T-helper 9 cell (primary cell): ENCODE measurements at places on chromosomes 7 and 10.
A peak's percentile ranks its signal among the peaks of the same experiment; 100 is the strongest.

GRCh38 chr10:29041616-29042015, 247.3 kb upstream of the LYZL1 start:
- DNase-seq = no peak

DNA sequence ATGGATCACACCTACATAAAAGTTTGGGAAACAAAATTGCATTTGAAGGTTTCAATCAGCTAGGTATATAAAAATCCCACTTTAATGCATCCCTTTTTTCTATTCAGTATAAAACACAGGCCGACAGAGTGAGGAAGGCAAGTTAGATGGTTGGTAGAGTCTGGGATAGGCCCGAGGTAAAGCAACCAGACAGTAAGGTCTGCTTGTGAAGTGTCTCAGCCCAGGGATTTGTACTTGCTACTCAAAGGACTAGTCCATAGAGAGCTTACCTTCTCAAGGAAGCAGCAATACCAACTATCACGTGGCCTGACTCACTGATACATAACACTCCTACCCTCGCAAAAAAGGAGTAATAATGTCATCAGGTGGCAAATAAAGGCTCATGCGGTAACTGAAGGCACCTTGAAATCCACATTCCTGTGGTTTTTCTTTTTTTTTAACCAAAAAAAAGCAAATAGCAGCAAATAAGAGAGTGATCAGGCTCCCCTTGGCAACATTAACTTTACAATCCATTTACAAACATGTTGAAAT, 56.2 kb upstream of the ATP6V0A4 start:
- DNase-seq = no peak

DNA sequence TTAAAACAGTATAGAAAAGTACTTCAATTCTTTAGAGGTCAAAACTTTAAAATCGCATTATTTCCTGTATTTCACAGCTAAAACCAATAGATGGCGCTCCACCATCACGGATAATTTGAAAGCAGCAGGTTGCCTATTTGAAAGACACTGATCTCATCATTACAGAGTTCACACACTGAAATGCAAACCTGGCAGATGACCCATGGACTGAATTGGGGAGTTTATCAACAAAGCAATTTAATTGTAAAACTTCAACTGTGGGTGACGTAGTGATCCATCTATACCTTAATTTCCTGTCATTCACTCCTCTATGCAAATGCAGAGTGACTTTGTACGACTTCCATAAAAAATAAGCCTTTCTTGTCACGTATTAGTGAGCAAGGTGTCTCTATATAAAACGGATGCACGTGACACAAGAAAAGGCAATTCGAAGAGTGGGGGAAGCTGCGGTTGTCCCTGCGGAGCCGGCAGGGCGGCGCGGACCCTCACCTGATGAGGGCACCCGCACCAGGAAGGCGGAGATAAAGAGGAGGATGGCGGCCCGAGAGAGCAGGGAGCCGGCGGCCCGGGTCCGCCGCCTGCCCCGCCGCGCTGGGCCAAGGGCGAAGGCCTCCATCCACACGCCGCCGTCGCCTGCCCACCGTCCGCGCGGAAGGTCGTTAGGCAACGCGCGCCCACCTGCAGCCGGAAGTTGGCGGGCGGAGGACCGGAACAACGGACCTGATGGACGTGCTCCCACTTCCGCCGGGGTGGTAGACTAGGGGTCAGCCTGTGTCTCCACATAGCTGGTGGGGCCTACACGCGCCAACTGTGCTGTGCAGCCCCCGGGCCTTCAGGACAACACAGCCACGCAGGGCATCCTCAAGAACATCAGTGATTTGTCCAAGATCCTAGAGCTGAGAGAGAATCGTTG, at the start of gene ZPBP:
ZPBP (minus strand) TSS at position 668 of the 913 bp plus-strand sequence; CDS start at position 616, 52 bp downstream.
- peak; percentile 24 for DNase-seq

GRCh38 chr10:89115876-89116627, 91.1 kb downstream of the CH25H start:
- no peak for DNase-seq

DNA sequence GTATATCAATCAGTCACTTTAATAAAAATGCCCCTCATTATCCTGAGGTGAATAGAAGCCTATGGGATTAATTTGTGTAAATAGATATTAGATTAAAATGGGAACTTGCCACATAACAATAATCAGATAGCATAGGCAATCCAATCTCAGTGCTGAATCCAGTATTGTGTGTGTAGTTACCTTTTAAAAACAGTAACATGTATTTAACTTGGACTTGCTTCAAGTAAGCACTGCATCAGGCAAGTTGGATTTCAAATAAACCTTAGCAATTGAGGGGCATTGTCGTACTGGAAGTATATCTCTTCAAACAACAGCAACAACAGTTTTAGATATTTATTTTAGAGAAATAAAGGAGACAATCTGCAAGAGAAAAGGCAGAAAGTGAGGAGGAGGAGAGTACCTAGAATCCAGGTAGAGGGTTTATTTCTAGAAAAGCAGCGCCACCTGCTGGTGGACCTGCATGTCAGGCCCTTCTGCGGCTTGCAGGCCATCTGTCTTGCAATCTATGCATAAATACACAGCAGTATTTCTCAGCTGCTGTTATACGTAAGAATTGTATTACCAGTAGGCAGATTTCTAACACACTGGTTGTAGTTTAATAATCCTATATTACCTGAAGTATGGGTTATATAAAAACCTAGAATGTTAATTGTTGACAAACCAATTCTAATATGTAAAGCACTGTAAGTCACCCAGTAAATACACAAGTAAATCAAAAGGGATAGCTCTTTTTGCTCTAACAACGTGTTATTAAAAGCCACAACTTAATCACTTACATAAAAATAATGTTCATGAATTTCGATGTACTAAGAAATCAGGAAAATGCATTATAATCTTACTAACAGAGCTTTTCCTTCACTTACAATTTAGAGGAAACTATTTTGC, 652.8 kb downstream of the KCNMA1 start:
- DNase-seq = peak; percentile 52

DNA sequence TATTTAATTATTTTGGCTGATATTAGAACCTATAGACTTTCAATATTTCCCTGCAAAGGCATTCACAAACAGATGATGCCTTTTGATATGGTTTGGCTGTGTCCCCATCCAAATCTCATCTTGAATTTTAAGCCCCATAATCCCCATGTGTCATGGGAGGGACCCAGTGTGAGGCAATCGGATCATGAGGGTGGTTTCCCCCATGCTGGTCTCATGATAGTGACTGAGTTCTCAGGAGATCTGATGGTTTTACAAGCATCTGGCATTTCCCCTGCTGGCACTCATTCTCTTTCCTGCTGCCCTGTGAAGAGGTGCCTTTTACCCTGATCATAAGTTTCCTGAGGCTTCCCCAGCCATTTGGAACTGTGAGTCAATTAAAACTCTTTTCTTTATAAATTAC, 9.3 kb upstream of the PNLIPRP3 start:
- no peak for DNase-seq

- DNase-seq = no peak
These were observed 214.8 kb downstream of the TMEM178B start for GRCh38 chr7:141288626-141289025.

DNA sequence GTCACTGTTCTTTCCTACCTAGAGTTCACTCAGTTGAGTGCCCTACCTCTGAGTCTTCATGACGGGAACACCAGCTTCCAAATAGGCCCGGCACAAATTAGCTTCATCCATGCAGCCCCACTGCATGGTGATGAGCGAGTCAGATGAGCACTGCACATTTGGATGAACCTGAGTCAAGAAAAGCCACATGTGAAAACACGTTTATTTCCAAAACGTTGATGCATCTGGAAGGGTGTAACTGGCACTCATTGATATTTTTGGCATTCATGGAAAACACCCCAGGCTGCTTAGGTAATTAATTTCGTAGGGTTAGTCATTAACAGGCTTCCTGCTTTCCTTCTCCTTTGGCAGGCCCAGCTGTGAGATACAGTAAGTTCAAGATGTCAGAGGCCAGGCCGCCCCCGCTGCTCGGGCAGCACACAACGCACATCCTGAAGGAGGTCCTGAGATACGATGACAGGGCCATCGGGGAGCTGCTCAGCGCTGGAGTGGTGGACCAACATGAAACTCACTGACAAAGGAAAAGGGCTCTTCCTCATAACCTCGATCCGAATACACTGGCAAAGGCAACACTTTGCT, 725.2 kb downstream of the SUGCT start:
- no peak for DNase-seq

GRCh38 chr7:157413881-157414701, 77.3 kb downstream of the DNAJB6 start:
- DNase-seq = no peak

DNA sequence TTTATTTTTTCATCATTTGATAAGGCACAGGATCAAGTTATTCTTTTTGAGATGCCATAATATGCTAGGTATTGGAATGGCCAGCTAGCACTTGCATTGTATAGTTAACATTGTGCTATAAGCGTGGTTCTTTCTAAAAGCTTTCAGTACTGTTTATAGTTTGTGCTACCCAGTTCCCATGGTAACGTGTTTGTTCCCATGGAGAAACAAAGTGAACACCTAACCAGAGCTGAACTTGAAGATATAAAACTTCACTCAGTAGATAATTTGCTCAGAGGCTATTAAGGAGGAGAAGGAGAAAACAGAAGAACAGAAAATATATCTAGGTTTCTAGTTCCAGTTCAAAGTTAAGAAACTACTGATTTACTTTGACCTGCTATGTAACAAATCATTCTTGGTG, 23.6 kb upstream of the ITGB8 start:
- DNase-seq = no peak

DNA sequence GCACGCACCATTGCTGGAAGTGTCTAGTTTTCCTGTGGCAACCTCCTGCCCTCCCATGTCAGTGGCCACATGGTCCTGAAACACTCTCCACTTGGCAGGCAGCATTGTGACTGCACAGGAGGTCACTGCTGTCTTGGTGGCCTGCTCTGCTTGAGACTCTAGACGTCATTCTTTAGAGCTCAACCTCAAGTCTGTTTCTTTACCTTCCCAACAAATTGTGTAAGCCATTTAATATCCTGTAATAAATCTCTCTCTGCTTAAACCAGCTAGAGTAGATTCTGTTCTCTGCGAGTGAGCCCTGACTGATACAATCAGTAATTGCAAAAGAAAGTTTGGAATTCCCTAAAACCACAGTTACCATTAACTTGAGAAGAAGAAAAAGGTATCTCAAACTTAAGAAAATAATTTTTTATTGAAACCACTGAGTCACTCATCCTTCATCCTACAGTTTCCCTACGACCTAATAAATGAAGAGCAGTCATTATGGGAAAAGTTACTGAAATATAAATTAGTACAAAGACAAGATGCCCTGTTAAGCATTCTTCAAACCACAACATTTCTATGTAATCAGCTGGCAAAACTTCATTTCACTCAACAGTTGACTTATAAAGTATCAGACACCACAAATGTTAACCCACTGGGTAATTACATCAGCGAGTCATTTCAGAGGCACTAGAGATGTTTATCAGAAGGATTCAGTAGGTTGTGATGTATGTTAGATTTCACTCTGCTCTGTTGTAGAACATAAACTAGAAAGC, 18.0 kb downstream of the SLC25A13 start:
- no peak for DNase-seq

DNA sequence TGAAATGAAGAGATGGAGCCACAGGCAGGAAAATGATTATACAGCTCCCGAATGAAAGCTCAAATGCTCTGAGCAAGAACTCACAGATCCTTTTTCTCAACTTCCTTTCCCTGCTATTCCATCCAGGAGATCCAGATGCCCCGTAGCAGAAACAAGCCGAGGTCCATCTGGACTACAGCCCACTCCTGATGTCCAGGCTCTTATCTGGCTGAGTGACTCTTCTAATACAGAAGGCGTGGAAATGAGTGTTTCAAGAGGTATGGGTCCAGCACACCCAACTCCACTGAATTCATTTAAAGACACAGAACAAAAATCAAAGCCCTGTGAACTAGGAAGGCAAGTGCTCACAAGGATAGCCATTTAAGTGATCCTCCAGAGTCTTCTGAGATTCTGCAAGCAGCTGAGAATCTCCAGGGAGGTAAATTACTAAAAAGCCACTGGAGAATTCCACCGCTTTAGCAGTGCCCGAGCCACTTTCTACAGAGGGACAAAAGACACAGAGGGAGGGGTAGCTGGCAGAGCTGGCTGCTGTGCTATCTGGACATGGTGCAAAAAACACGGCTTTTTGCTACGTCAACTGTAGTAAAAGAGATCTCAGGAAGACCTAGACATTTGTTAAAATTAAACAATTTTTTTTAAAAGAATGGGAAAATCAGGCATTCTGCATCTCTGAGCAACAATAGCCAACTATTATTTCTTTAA, 24.5 kb downstream of the FAM171A1 start:
- no peak for DNase-seq

DNA sequence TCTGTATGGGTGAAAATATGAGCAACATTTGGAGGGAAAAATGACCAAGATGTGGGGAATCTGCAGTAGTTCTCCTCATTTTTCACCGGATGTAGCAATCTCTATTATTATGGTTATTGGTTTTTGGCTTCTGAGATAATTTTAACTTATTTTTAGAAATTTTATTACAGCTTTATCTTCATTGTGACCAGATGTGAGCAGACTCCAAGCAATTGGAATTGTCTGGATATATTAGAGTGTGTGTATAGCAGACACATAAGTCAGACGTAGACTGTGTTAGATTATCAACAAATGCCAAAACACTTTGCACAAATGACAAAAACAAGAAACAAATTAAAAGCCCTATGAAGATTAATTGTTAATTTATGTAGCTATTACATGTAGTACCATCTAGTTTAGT, 249.1 kb downstream of the DNAJB9 start:
- no peak for DNase-seq

- no peak for DNase-seq
These were observed 107.3 kb downstream of the AHR start for GRCh38 chr7:17405786-17406185.

GRCh38 chr10:80320377-80320776, 30.9 kb upstream of the MAT1A start:
- DNase-seq = no peak

GRCh38 chr7:33728873-33729551, 176.3 kb upstream of the BMPER start:
- no peak for DNase-seq

GRCh38 chr7:78002715-78003114, 204.1 kb downstream of the PHTF2 start:
- no peak for DNase-seq

- no peak for DNase-seq
These were observed 3.5 kb upstream of the TCAF1 start for GRCh38 chr7:143905509-143905908.

- no peak for DNase-seq
These were observed 72.4 kb upstream of the LRRC4 start for GRCh38 chr7:128103498-128104107.

DNA sequence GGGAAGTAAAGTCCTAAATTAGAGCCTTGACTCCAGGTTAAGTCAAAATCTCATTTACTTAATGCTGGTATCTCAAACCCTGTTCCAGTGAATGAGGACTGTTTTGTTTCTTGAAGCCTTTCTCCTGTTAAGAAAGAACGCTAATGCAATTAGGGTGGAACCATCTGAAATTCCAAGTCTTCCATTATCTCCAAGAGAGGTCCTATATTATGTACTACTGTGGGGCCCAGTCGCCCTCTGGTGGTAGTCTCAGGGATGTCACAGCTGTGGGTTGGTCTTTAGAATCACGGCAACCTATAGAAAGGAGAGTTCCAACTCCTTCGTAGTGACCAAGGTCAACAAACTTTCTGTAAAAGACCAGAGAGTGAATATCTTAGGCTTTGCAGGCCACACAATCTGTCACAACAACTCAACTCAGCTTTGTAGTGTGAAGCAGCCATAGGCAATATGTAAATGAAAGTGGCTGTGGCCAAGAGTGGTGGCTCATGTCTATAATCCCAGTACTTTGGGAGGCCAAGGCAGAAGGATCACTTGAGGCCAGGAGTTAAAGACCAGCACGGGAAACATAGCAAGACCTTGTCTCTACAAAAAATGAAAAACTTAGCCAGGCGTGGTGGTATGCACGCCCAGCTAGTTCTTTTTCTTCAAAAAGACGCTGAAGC, 9.3 kb downstream of the RPP38 start:
- DNase-seq = peak; percentile 61
